Ureter (tissue), 1 donor: ENCODE measurements at places on chromosomes 12 and 14. TPM values are rescaled to one million over a fixed set of nuclear protein-coding genes. Genes with fewer than 3 reads are reported as not detected.

DNA sequence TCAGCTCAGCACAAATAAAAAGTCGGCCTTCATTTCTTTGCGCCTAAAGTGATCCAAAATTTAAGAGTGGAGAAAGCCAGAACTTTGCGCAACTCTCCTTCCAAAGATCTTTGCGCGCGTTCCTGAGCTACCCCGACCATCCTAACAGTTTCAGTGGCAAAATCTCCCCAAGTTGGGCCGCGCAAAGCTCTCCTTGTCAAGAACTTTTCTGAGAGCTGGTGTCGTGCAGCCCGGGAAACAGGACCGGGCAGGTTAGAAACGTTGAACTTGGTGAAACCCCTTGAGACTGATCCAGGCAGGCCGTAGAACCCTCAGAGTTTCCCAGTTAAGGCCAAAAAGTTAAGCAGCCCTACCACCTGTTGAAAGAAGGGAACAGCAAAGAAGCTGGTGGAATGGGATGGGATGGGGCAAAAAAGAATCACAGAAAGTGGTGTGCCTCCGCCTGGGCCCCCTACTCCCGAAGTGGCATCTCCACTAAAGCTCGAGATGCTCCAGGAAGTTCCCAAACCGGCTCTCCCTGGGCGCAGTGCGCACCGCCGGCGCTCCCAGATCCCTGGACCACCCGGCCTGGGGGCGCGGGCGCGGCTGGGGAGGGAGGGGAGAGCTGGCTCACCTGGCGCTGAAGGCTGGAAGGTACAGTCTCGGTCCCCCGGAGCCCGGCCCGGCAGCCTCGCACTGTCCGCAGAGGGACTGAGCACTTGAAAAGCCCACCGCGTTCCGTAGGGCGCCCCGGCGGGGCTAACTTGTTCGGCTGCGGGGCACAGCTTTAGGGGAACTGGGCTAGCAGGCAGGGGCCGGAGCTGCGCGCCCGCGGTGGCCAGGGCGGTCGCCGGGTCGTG, 768 bp downstream of the DBX2 start:
- no peak for DNase-seq

DNA sequence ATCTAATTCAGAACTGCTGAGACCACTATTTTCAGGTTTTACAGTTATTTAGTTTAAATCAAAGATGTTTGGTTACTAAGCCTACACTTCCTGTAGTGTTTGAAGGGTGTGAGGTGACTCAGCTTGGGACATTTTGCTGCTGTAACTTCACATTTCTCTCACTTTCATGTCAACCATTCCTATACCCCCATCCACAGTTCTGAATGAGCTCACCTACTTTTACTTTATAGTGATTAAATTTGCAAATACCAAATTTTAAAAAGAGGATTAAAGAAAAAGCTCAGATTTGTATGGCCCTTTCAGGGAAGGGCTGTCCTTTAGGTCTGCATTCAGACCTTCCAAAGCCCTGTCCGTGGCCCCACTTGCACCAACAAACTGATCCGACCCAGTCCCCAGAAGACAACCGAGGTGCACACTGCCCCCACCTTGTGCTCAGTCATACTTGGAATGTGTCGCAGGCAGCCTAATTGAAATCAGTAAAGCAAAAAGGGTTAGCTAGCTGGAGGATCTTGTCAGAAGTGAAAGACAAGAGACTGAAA, 174.4 kb downstream of the MON2 start:
- DNase-seq, result no peak

Gene DTX1
- 1.1 TPM for total RNA-seq

- DNase-seq, result no peak
These were observed 12.6 kb downstream of the R3HDM2 start for GRCh38 chr12:57418255-57418654.

GRCh38 chr12:130480887-130481286, 143.2 kb downstream of the PIWIL1 start:
- no peak for DNase-seq

Gene BHLHE41
- 186 TPM for total RNA-seq

Gene TXNDC16
- total RNA-seq, result 4.0 TPM

DNA sequence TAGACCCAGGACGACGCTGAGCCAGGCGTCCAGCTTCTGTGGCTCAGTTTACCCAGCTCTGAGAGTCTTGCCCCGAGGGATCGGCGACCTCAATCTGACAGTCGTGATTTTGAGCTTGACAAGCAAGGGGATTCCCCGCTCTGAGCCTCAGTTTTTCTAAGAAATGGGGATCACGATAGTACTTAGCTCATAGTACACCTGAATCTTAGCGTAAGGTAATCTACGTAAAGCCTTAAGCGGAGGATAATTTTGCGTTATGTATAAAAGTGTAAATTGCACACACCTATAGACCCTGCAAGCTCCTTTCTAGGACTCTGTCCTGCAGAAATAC, 285 bp downstream of the MVK start:
- no peak for DNase-seq

Gene SLC24A4
- 0.75 TPM for total RNA-seq

DNA sequence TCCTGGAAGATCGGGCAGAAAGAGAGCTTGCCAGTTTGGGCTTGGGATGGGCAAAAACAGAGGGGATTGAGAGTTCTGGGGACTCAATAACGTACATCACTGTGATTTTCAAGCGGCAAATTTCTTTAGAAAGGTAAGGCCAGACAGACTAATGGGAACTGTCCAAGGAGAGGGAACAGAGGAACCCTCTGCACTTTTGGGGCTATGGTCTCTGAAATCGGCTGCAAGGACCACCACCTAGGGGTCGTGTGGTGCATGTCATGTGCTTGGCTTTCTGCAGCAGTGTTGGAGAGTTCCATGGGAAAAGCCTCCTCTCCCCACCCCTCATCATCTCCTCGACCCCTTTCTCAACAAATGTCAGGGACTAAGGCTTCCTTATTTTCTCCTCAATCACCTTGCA, 79.6 kb downstream of the PPM1A start:
- DNase-seq, result no peak

DNA sequence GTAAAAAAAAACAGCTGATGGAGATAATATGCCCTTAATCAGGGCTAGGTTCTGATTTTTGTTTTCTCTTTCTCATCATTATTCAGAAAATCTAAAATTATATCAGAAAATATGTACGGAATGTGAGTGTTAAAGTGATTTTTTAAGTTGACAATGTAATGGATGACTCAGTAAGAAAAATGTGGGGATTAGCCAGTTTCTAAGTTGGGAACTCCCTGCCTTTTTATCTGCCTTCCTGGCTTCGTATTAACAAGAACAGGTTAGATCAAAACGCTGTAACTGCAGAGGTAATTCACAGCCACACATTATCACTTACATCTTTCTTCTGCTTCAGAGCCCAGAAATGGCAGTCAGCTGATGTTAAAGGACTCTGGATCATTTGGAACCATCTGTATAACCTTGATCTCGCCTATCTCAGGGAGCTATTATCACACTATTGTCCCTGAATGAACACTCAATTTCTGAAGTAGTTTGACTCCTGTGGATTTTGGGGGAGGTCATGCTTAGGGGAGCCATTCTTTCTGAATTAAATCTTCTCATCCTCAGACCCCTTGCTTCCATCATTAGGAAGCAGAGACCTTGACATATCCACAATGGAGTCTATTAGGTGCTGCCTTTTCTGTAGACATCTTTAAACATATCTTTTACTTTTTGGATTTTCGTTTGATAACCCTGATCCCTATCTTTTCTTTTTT, 135.7 kb upstream of the SLC16A7 start:
- DNase-seq, result no peak

DNA sequence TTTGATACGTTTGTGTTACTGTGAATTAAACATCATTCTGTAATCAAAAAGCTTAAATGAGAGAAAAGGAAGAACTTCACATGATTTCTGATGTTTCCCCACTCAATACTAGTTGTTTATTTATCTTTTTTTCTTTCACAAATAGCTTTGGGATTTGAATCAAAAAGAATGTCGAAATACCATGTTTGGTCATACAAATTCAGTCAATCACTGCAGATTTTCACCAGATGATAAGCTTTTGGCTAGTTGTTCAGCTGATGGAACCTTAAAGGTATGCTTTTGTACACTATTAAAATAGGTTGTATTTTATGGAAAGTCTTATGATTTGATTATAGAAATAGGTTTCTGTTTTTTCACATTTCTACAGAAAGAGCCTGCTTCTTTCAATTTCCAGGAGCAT, 41.5 kb downstream of the APAF1 start:
- no peak for DNase-seq

- DNase-seq, result no peak
These were observed 268.2 kb downstream of the ADGRD1 start for GRCh38 chr12:131221957-131222328.

Gene CKAP4
- total RNA-seq, result 39.7 TPM

- no peak for DNase-seq
These were observed 120.1 kb downstream of the ZFP36L1 start for GRCh38 chr14:68672609-68673285.

DNA sequence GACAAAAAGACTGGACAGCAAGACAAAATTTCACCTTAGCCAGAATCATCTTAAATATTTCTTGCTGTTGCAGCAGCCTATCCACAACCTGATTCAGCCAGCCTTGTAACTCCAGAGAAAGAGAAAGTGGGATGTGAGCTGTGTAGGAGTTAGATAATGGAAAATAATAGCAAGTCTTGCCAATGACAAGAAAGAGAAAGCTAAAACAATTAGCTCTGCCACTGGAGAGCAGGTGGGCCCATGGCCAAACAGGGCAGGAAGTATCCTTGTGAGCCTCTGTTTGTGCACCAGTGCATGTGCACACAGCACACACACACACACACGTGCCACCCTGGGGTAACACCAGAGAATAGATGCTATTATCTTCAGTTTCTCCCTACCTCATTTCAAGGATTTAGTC, 106.0 kb upstream of the CCDC196 start:
- no peak for DNase-seq

DNA sequence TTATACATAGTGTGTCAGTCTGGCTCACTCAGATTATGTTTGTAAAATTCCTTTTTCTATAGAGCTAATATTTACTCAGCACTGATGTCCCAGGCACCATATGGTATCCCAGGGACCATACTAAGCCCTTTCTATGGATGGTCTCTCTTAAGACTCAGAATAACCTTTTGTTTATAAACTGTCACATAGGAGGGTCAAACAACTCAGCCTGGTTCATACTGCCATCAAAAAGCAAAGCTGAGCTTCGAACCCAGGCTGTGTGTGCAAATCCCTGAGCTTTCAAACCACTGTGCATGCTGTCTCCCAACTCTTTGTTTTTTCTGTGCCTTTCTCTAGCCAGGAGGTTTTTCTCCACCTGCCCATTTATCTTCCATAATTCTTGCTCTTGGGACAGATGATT, 135.6 kb upstream of the ARHGAP5 start:
- no peak for DNase-seq

DNA sequence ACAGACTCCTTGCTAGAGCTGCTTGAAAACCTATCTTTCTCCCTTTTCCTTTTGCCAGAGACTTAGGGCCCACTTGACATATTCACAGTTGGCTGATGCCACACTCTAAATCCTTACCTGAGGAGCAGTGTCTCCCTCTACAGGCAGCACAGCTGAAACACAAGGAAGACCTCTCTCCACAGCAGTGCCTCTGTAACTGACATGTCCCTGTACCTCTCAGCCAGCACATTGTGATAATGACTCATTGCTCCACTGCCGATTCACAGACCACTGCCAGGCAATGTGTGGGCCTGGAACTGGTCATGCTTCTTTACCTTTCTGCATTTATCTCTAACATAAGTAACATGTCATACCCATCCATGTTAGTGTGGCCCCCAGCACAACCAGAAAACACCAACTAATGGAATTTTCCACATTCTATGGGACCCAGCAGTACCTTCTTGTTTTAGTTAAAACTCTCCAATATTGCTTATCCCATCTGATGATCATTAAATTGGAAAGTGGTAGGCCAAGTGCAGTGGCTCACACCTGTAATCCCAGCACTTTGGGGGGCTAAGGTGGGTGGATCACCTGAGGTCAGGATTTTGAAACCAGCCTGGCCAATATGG, 56.5 kb downstream of the GTF2A1 start:
- DNase-seq, result peak; percentile 51

DNA sequence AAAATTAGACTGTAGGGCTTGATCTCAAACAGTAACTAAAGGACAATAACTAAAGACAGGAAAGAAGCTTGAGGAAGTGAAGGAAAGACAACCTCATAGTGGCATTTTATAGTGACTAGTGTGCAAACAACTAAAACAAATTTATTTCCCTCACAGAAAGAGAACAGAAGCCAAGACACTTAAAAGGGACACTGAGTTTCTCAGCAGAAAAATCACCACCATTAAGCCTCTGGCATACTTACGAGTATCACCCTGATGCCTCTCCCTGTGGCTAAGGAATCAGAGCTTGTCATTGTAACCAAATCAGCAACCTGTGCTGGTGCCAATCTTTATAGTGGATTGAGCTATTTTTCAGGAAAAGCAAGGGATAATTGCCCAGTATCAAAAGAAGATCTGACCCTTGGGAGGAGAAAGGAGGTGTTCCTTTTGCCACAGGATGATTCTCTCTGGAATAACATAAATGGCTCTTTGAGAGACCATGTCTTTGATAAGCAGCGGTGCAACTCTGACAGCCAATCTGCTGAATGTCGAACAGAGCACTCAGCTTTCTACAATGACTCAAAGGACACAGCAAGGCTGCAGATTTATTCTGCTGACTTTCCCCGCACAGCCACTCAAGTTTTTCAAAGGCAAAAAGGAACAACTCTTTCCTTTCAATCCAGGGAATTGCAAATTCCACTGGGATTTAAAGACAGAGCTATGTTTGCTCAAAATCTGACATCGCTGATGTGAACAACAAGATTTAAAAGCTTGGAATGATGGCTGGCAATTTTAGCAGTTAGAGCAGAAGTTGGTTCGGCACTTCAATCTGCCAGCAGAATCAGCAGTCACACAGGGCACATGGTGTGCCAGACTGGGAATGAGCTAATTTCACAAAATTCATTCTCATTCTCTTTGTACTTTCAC, 34.6 kb downstream of the ATF7 start:
- DNase-seq, result no peak

DNA sequence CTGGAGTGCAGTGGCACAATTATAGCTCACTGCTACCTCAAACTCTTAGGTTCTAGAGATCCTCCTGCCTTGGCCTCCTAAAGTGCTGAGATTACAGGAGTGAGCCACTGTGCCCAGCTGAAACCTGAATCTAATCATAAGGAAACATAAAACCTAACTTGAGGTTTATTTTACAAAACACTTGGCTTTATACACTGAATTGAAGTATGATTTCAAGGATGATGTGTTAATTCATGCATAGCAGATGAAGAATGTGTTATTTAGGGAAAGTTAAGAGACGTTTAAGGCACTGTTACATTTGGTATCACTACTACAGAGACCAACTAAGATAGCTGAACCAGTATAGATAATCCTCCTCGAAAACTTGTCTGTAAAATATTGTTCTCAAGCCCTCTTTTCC, 6.4 kb downstream of the DICER1 start:
- no peak for DNase-seq

GRCh38 chr12:77833329-77833728, 2.6 kb downstream of the NAV3 start:
- DNase-seq, result no peak

Gene PLEKHG3
- 111 TPM for total RNA-seq
